ENCODE measurements at places on chromosomes 1 and 21. TPM values are rescaled to one million over a fixed set of nuclear protein-coding genes. Genes with fewer than 3 reads are reported as not detected.

PLCH2 gene
- 4.7 TPM for total RNA-seq

KLHDC8A gene
- total RNA-seq, result 0.21 TPM

KCNA3 gene
- 143 TPM for total RNA-seq

CHRM3 gene
- total RNA-seq, result 0.10 TPM

C8B gene
- not detected for total RNA-seq

BGLAP gene
- total RNA-seq, result 0.31 TPM

TEX38 gene
- not detected for total RNA-seq

PBX1 gene
- total RNA-seq, result 4.2 TPM

AKNAD1 gene
- total RNA-seq, result not detected

KISS1 gene
- not detected for total RNA-seq

DDR2 gene
- 1.2 TPM for total RNA-seq

MYCL gene
- total RNA-seq, result 5.0 TPM

SYTL1 gene
- total RNA-seq, result 44.3 TPM

OPRD1 gene
- not detected for total RNA-seq

CD48 gene
- 996 TPM for total RNA-seq

XPR1 gene
- 19.4 TPM for total RNA-seq

C1orf226 gene
- not detected for total RNA-seq

ZNF683 gene
- total RNA-seq, result 1.8 TPM

CLCA1 gene
- total RNA-seq, result not detected

KLF17 gene
- not detected for total RNA-seq

PKLR gene
- not detected for total RNA-seq

AQP10 gene
- total RNA-seq, result 4.1 TPM

FCRL6 gene
- 15.2 TPM for total RNA-seq

WDR64 gene
- total RNA-seq, result 0.10 TPM

NHLH1 gene
- total RNA-seq, result not detected

PLA2G2D gene
- total RNA-seq, result not detected

RGS4 gene
- total RNA-seq, result not detected

SAMSN1 gene
- total RNA-seq, result 149 TPM

STRIP1 gene
- 49.3 TPM for total RNA-seq

SPRR4 gene
- total RNA-seq, result not detected

ZNF593OS gene
- total RNA-seq, result not detected
